ENCODE measurements at places on chromosomes 7 and 10.

DNA sequence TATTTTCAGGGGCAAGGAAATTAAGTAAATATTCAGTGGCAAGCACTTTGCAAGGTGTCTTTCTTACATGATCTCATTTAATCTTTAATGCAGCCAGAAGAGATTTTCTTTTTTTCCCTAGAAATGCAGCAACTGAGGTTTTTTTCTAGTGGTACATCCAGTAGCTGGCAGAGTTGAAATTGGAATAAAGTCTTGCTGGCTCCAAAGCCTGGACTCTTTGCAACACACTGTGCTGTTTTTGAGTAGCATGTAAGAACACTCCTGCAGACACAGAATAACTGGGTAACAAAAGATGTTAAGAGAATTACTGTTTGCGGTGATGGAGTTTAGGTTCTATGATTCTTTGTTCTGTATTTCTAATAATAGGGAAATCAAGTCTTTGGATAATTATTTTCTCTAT lies 123.6 kb downstream of the PON1 start:
- DNase-seq: no peak

DNA sequence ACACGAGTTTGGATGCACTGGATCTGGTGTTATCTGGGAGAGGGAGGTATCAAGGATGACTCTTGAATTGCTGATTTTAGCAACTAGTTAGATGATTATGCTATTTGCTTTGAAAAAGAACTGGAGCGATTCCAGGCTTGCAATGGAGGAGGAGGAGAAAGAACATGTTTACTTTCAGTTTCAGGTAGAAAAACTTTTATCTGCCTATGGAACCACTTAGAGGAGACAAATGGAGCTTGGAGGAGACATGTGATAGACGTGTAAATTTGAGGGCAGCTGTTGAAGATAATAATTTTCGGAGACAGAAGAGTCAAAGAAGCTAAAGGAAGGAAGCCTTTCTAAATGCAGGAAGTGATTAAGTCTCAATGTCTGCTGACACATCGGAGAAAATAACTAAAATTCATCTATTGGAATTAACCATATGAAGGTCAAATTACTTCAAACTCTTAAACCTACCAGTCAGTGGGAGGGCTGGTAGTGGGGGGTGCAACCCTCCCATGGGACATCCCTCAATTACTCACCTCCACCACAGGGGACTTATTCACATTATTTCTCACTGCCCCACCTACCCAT lies 56.4 kb upstream of the GNAI1 start:
- no peak for DNase-seq

GRCh38 chr10:15106352-15107013 lies 9.3 kb downstream of the RPP38 start:
- DNase-seq: peak; percentile 2

- DNase-seq: no peak
Observed at GRCh38 chr7:115299397-115300037, 377.6 kb downstream of the MDFIC start.

DNA sequence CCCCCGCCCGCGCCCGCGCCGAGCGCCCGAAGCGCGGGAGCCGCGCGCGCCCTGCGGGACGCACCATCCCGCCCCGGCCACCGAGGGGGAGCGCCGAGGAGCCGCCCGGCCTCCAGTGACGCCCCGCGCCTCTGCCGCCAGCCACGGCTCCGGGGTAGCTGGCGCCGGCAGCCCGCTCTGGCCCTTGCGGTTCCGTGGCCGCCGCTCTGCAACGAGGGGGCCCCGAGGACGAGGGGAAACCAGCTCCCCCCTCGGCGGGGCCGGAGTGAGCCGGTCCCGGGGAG lies at the start of gene PAXIP1:
Gene PAXIP1, minus strand, starts transcription at position 33 of the 284 bp plus-strand sequence. CDS start 195 bp downstream, outside the sequence.
- no peak for DNase-seq

GRCh38 chr7:620056-620455 lies 100.4 kb upstream of the PDGFA start:
- no peak for DNase-seq

DNA sequence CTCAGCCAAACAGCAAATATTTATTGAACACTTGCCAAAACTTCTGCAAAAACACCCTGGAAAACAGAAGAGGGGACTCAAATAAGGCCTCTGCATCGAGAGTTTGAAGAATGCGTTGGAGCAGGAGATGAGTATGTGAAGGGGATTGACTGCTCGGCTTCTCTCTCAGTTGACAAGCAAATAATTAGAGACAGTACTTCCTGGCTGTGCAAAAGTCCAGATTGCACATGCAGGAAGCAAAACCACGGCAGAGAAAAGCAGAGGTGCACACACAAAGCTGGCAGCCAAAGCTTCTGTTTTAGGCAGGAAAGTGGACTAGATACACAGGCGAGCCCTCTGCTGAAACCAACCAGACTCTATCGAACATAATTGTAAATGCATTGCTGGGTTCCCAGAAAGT lies 343.6 kb upstream of the MGMT start:
- DNase-seq: no peak

DNA sequence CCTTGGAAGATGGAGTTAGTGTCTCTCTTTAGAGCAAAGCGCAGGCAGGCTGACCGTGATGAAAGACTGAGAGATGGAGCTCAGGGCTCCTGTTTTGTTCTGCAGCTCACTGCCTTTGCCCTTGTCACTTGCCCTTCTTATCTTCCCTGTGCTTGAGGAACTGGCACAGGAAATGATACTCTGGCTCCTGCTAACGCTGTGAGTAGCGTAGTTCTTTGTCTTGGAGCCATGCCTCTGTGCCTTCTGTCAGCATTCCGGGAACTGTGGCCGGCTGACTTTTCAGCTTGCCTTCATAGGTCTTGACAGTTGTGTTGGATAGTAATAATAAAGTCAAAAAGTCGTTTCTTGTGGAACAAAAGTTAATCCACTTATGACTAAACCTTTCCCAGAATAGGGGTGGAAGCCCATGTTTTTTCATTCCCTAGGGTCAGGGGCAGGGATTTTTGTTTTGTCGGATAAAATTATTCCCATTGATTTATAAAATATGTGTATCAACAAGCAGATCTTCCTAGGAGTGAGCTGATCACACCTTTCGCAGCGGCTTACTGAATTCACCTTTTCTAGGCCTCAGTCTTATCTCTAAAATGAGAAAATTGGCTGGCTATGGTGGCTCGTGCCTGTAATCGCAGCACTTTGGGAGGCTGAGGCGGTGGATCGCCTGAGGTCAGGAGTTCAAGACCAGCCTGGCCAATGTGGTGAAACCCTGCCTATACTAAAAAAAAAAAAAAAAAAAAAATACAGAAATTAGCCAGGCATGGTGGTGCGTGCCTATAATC lies 16.6 kb upstream of the TMEM236 start:
- DNase-seq: no peak
